Activated CD4-positive, CD25-positive, alpha-beta regulatory T cell (primary cell): ENCODE measurements at places on chromosomes 2 and 18.

- no peak for DNase-seq
Observed at GRCh38 chr2:6934758-6935651, 17.8 kb downstream of the RNF144A start.

DNA sequence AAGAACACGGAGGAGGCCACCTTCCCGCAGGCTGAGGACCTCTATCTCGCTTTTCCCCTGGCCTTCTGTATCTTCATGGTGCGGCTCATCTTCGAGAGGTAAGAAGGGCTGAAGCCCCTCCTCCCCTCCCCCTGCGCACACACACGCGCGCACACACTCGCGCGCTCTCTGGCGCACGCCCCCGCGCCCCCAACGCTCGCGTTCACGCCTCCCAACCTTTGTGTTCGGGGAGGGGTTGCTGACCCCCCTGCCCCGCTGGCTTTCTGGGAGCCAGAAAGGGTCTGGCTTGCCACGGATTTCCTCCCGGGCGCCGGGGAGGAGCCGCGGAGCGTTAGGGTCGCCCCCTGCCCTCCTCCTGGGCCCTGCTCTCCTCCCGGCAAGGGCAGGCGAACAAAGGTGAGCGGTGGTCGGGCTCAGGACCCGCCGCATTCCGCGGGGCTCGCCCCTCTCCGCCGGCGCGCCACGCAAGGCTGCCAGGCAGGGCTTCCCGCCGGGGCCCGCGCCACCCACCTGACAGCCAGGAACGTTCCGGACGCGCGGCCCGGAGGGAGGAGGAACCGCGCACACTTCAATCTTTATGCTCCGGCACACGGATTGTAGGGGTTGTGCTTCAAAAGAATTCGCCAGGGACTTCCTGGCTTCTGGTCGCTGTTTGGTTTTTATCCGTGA, 583 bp downstream of the CERS6 start:
- no peak for DNase-seq

DNA sequence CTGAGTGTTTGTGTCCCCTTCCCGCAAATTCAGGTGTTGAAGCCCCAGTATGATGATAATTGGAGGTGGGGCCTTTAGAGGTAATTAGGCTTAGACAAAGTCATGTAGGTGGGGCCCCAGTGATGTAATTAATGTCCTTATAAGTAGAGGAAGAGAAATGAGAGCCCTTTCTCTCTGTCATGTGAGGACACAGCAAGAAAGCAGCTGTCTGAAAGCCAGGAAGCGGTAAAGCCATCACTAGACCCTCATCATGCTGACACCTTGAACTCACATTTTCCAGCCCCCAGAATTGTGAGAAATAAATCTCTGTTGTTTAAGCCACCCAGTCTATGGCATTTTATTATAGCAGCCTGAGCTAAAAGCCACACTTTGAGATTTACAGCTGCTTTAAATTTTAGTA, 1580.0 kb downstream of the LRP1B start:
- DNase-seq, result no peak

DNA sequence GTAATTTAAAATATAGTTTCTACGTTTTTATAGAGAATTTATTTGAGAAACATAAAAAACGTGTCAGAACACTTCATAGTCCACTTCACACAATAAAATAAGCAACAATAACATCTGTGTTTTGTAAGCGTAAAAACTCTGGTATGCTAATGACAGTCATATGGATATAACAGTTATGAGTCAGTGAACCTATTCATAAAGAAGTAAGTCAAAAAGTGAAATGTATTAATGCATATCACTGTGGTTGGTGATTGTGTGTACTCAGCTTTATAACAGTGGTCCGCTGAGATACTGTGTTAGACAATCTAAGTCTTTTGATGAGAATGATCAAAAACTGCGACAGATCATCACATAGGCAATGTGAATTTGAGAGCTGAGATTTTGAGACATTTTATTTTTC, 153.2 kb downstream of the WDR7 start:
- DNase-seq, result no peak

- DNase-seq, result no peak
Observed at GRCh38 chr18:48813833-48814489, 136.8 kb downstream of the SMAD7 start.

GRCh38 chr2:147607379-147607778, 237.4 kb upstream of the ACVR2A start:
- no peak for DNase-seq

DNA sequence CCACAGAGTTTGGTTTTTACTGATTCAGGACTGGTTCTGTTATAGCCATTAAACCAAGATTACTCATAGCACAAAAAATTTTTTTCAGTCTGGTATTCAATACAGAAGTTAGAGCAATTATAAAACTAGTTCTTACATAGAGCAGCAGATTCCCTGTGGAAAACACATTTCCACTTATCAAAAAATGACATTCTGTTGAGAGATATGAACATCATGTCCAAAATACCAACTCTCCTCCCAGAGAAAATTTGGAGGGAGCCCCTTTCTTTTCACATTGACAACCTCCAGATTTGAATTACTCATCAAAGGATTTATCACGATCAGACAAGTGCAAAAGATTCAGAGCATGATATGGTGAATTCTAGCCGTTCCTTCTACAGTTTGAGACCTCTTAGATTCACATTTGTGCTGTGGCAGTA, 126.8 kb upstream of the SERPINE2 start:
- DNase-seq, result no peak

DNA sequence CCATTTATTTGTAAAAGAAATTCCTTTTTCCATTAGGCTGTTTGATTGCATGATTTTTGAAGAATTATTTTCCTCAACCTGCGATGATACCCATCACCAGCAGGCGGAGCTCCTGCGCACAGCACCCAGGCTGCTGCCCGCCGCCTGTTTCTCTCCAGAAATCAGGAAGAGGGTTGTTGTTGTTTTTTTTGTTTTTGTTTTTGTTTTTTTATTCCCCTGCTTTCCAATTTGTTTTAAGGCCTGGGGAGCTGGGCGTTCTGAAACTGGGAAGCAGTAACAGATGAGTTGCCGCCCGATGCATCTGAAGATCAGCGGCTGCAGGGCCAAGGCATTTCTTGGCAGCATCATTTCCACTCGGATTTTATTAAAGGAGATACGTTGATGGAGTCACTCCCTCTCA, 132.1 kb downstream of the MBP start:
- DNase-seq, result peak; percentile 15

GRCh38 chr18:67517444-67517765, 885 bp upstream of the DSEL start:
- no peak for DNase-seq

GRCh38 chr2:240733803-240734495, 42.3 kb downstream of the AQP12A start:
- no peak for DNase-seq

DNA sequence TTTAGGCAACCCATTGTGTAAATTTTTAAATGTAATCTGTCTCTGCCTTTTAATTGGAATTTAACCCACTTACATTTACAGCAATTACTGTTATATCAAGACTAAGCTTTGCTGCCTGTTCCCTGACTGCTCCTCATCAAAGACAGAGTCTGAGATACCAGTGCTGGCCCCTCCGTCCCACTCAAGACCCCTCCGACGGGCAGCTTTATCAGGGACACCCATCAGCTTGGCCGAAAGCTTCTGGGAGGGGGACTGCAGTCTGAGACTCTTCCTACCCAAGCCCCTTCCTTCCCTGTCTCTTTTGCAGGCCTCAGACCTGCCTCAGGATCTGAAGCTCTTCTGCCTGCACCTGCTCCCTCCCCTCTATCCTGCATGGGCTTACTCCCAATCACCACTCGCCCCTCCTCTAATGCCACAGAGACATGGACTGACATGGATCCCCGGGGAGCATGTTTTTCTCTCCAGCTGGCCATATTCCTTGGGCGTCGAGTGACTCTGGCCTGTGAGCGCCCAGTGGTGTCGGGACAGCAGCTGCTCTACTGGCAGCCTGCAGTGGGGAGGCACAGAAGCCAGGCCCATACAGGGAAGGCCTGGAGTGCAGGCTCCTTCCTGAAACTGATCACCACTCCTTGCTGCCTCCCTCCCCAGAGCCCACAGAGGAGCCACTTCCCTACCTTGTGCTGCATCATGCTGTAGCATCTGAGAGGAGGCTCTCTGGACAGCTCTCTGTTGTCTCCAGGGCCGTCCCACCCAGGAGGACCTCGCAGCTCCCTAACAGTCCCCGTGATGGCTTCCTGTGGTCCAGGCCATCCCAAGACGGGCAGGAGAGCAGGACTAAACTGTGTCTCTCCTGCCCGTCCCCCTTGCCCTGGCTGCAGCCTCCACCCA, 3.7 kb upstream of the KIF1A start:
- DNase-seq, result no peak

DNA sequence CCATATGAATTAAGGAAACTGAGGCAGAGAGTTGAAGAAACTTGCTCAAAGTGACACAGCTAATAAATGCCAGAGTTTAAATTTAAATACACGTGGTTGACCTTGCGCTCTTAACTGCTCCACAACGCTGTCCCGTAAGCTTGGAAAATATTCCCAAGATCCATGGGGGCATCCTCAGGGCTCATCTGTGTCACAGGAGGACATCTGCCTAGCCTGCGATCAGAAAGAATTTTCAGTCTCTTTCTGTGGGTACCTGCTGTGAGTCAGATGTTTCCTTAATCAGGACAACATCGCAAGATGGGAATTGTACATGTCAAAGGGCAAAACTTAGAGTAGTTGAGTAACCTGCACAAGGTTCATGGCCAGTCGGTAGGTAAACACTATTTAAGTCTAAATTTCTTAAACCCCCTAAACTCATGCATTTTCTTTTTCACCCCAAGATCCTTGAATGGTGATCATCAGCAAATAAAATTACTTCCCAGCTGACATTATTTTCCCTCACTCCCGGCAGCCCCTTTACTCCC, 1.4 kb downstream of the CMPK2 start:
- no peak for DNase-seq

GRCh38 chr18:24570716-24571115, 110.3 kb downstream of the HRH4 start:
- no peak for DNase-seq

DNA sequence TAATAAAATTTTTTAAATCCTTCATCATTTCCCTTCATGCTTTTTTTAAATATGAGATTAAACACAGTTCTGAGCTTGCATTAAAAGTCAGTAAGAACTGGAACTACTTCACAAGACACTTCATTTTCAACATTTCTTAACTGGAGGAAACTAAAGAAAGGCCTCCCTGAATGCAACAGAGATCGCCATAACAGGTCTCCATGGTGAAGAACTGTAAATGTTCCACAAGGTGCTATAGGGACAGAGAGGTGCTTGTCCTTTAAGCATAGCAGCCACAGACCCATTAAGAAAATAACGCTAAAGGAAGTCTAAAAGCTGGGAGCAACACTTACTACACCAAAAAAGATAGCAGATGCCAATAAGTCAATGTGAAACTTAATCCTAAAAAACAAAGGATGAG, 8.5 kb downstream of the STAM2 start:
- no peak for DNase-seq

- no peak for DNase-seq
Observed at GRCh38 chr2:120831086-120831485, 95.4 kb downstream of the GLI2 start.

GRCh38 chr2:101773137-101773536, 75.6 kb downstream of the MAP4K4 start:
- no peak for DNase-seq

GRCh38 chr2:159792036-159792435, 6.0 kb downstream of the CD302 start:
- no peak for DNase-seq

DNA sequence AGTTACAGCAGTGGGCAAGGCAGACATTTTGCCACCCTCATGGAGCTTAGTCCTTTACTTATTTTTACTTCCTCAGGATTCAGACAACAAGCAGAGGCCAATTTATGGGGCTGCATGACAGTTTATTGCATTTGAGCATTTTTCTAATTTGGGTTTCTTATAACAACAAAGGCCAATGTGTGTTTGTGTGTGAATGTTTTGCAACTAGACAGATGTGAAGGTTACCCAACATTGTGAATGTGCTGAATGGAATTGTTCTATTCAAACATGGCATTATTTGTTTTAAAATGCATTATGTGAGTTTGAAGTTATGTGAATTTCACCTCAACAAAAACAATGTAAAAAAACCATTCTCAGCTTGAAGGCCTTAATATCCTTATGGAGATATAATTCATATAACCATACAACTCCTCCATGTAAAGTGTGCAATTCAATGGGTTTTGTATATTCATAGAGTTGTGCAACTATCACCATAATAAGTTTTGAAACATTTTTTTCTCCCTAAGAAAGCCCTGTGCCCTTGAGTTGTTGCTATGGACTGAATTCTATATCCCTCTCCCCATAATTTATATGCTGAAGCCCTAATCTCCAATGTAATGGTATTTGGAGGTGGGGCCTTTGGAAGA, 57.3 kb downstream of the CCDC195 start:
- no peak for DNase-seq

DNA sequence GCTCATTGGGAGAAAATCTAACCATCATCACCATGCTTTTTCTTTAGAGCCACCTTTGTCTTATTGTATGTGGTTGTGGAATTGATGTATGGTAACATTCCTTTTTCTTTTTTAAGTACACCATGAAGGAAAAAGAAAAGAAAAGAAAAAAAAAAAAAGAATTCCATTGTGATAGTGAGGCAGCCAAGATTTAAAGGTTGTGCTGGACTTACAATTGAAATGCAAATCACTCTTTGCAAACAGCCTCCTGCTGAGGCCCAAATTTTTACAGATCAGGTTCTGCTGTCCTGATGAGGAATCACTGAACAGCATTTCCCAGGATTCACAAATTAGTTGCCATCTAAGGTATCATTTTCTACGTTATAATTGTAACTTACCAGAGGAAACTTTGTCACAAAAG, 1101.0 kb upstream of the FANCL start:
- no peak for DNase-seq

- no peak for DNase-seq
Observed at GRCh38 chr2:193841384-193842150, 1646.8 kb upstream of the TMEFF2 start.

DNA sequence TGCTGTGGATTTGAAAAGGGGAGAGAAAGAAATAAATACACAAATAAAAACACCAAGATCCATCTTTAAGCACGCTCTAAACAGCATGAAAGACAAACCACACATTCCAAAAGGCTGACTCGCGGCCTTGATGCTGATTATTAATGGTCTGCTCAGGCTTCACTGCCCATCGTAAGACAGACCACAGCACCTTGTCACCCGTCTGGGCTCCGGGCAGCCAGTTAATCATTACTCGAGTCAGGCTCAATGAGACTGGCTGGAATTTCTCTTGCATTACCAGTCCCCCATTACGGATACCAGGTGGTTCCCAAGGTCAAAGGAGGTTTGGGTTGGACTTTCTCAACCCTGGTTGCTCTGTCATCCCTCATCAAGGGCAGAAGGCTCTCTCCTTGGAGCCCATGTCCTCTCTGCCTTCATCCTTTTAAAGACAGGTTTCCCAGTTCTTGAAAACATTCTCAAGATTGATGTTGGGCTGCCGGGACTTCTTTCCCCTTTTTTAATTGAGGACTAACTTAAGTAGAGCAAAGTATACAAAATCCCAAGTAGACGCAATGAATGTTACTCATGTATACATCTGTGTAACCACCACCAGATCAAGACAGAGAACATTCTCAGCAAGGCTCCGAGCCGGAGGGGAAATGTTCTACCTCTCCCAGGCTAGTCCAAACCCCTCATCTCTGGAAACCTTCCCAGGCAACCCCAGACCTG, 8.1 kb downstream of the SMAD7 start:
- DNase-seq, result no peak

- no peak for DNase-seq
Observed at GRCh38 chr2:12604341-12604740, 112.4 kb upstream of the TRIB2 start.
